ENCODE measurements at places on chromosomes 1 and 21. TPM values are rescaled to one million over a fixed set of nuclear protein-coding genes. Genes with fewer than 3 reads are reported as not detected.

NUF2 gene
- 6.8 TPM for total RNA-seq

WDR64 gene
- not detected for total RNA-seq

SLC35F3 gene
- total RNA-seq = not detected

IL12RB2 gene
- not detected for total RNA-seq

KRTAP10-5 gene
- not detected for total RNA-seq

DNA sequence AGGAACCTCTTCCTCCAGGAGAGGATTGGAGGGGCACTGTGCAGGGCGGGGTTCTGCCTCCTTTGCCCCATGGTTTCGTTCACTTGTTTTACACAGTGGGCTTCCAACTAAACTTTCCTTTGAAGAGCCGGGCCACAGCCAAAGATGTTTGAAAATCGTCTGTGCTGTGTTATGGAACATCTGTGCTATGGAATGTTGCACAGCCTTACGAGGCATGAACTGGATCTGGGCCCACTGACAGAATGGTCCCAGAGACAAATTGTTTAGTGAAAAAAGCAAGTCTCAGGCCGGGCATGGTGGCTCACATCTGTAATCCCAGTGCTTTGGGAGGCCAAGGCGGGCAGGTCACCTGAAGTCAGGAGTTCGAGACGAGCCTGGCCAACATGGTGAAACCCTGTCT lies 12.6 kb upstream of the MEF2D start:
- DNase-seq = no peak

GRCh38 chr1:229561141-229561540 lies 2.6 kb upstream of the ABCB10 start:
- DNase-seq = no peak

DNA sequence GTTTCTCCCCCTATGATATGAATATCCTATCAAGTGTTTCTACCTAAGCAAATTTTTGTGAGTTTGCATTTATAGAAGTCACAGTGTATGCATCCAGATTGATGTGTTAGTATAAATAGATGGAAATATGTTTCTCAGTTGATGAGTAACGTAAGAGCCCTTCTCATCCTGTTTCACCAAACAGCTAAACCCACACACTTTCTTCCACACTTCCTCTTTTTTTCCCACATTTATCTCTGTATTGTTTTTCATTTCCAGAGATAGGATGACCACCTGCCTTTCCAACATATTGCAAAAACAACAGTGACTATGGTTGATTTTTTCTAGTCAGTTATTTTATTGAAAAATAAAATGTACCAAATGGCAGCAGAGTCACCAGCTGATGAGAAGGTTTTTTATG lies 490.1 kb downstream of the NEGR1 start:
- no peak for DNase-seq

- DNase-seq = no peak
Observed at GRCh38 chr21:44831227-44831860, 13.5 kb upstream of the SUMO3 start.

DNA sequence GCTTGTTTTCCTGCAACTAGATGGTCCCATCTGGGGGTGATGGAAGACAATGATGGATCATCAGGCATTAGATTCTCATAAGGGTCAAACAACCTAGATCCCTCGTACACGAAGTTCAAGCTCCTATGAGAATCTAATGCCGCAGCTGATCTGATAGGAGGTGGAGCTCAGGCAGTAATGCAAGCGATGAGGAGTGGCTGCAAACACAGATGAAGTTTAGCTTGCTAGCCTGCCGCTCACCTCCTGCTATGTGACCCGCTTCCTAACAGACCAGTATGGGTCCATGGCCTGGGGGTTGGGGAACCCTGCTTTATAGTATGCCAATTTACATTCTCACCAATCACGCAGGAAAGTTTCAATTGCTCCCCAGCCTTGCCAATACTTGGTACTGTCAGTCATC lies 37.5 kb downstream of the TLR5 start:
- DNase-seq = no peak

DNA sequence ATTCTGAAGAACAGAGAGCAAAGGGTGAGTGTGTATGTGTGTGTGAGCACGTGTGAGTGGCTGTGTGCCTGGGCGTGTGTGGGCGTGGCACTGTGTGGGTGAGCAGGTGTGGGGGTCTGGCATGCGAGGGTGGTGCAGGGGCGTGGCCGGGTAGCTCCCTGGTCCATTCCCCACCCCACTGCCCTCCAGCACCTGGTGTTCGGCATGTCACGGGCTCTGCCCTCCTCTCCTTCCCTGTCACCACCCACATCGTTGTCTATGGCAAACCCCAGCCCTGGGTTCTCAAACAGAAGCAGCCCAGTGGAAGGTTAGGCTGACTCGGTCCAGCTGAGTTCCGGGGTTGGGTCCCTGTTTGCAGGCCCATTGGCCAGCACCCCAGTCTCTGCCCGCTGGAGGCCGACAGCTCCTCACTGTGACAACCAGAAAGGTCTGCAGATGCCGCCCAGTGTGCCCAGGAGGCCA lies 39.8 kb downstream of the UBE2G2 start:
- no peak for DNase-seq

DNA sequence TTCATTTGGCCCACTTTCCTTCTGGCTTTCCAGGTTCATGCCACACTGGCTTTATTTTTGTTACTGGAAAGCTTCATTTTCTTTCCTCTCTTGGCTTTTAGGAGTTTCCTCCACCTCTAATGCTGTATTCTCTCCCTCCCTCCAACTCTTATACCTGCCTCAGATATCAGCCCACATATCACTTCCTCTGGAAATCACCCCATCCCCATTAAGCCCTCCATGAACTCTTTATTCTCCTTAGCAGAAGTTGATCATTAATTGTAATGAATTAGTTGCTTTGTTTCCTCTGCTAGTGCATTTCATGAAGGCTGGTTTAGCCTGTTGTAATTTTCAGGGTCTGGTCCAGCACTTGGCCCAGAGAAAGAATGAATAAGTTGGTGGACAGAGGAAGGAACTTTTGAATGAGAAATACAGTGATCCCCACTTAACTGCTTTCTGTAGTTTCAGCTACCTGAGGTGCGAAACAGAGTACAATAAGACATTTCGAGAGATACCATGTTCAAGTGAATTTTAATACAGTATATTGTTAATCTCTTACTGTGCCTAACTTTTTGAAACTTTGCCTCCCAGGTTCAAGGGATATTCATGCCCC lies 1.7 kb downstream of the SOAT1 start:
- no peak for DNase-seq

DNA sequence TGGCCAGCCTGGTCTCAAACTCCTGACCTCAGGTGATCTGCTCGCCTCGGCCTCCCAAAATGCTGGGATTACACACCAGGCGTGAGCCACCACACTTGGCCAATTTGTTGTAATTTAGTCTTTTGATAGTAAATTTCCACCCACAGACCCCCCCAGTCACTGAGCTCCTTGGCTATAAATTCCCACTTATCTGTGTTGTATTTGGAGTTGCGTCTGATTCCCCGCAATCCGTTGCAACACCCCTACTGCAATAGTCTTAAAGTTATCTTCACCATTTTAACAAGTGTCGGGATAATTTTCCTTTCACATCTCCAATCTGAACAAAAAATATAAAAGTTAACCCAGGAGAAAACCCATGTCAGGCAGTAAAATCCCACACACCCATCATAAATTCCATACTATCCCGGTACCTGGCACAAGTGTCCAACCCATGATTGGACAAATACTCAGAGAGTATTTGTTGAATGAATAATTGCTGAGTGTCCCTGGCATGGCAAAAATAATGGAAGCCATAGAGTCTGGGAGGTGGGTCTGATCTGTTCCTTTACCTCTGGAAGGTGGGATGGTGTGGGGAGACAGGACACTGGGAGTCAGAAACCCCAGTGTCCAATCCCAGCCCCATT lies 9.3 kb upstream of the CNR2 start:
- no peak for DNase-seq

All from osteocyte (in vitro differentiated cells).